SHP77 (cell line): ENCODE measurements at places on chromosomes 2 and 18.

- no peak for DNase-seq
Measured at GRCh38 chr2:99198103-99198841, 17.3 kb downstream of the MRPL30 start.

DNA sequence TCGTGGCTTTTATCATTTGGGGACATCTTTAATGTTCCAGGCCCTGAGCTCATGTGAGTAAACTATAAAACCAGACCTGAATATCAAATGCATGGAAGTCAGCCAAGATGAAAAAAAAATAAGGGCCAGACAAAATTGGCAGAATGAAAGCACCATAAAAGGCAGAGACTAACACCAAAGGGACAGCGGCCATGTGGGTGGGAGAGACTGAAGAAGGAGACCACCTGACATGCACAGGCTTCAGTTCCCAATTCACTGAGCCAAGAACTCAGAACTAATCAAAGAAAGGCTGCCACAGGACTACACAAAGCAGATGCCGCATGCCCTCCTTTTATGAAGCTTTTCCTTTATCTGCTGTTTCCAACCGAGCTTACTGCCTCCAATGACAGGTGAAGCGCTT is 267.1 kb downstream of the RAD51AP2 start:
- no peak for DNase-seq

DNA sequence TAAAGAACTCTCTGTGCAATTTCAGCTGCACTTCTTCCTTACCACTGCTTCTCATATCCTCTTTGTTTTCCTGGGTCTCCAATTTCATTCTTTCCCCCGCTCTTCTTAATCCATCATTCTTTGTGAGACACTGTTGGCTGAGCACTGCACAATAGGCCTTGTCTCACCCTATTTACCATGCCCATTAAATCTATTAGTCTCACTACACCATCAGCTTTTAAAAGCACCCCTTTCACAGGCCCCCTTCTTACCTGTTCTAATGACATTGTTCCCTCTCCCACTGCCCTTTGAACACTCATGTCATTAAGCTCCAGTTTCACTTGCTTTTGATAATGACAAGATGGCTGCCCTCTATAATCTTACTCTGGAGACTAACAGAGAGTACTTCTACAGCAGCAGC is 404.1 kb upstream of the ACVR2A start:
- DNase-seq: no peak

DNA sequence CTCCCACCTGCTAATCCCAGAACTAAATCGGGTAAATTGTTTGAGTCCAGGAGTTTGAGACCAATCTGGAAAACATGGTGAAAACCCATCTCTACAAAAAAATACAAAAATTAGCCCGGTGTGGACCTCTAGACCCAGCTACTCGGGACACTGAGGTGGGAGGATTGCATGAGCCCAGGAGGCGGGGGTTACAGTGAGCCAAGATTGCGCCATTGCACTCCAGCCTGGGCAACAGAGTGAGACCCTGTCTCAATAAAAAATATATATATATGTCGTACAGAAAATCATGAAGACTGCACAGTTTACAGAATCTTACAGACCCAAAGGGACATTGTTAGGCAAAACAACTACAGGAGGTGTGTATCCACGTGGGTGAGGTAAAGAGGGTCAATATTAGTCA is 4.0 kb upstream of the DPY30 start:
- DNase-seq: no peak

GRCh38 chr2:85253890-85254289 is 73.9 kb downstream of the TGOLN2 start:
- DNase-seq: no peak

- no peak for DNase-seq
Measured at GRCh38 chr18:35589546-35589945, 8.0 kb downstream of the GALNT1 start.

GRCh38 chr18:48319801-48320638 is 89.2 kb downstream of the ZBTB7C start:
- DNase-seq: peak; percentile 96

GRCh38 chr18:69830189-69830588 is 117.5 kb downstream of the CD226 start:
- no peak for DNase-seq
